ENCODE measurements at places on chromosomes 13 and 19.

GRCh38 chr19:4516199-4516938 is 1.9 kb downstream of the PLIN4 start:
- DNase-seq, result no peak

DNA sequence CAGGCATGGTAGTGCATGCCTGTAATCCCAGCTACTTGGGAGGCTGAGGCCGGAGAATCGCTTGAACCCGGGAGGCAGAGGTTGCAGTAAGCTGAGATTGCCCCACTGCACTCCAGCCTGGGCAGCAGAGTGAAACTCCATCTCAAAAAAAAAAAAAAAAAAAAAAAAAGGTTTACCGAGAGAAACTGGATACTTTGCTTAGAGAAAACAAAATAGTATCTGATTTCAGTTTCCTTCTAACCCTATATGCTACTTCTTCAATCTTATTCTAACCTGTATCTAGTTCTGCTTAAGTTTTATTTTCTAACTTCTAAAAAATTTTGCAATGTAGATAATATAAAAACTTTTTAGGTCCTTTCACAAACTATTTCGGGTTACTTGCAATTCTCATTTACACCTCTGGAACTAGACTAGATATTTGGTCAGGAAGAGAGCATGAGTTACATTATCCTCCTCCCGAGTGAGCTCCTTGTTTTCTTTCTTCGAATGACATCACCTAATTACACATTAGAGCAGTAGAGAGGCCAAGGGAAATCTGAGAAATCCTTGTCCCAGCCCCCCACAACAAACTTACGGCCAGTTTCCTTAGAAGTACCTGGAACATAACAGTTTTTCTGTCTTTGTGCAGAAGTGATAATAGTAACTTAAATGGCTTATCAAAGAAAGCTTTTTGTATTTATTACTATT is 128.9 kb downstream of the B3GLCT start:
- no peak for DNase-seq

- DNase-seq, result no peak
Measured at GRCh38 chr13:101092985-101093384, 323.3 kb downstream of the NALCN start.

- DNase-seq, result no peak
Measured at GRCh38 chr19:2149980-2150793, 1.2 kb downstream of the AP3D1 start.

GRCh38 chr19:1354970-1355567 is 28.6 kb upstream of the NDUFS7 start:
- no peak for DNase-seq

GRCh38 chr19:28730791-28731512 is 482.0 kb downstream of the UQCRFS1 start:
- DNase-seq, result no peak

- no peak for DNase-seq
Measured at GRCh38 chr13:80276371-80277289, 64.3 kb downstream of the SPRY2 start.

- DNase-seq, result no peak
Measured at GRCh38 chr13:95546919-95547318, 5.6 kb upstream of the CLDN10 start.

- no peak for DNase-seq
Measured at GRCh38 chr19:49809160-49809940, 3.7 kb downstream of the FUZ start.

DNA sequence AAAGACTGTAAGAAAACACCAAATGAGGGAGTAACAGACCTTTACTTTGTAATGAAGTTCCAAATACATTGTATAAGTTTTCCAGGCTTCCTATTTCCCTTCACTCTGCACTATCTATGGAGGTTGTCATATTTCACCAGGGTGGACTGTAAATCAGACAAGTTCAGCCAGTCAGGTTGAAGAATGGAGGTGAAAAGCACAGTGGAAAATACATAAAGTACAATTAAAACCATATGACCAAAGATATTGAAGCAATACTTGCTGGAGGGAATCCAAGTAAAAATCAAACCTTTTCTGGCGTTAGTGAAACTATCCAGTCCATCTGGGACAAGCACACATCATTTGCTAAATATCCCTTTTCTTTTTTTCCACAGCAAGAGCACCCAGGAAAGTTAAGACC is 3.2 kb downstream of the LHFPL6 start:
- no peak for DNase-seq

- DNase-seq, result no peak
Measured at GRCh38 chr13:77999746-78000145, 81.1 kb upstream of the EDNRB start.

DNA sequence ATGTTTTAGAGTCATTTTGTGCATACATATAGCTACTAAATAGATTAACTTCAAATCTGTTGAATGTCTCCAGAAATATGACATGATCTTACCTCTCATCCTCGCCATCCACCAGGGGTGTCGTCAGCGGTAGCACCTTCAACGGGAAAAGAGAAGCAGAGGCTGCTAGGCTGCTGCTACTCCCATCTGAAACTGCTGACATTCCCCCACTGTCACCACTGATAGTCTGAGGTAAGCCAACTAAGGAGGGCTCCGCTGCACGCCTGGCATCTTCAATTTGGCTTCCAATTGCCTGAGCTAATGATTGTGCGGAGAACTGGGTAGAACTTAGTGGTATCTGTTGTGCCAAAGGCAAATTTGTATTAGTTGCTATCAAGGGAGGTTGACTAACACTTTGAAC is 3.1 kb downstream of the TSC22D1 start:
- no peak for DNase-seq

DNA sequence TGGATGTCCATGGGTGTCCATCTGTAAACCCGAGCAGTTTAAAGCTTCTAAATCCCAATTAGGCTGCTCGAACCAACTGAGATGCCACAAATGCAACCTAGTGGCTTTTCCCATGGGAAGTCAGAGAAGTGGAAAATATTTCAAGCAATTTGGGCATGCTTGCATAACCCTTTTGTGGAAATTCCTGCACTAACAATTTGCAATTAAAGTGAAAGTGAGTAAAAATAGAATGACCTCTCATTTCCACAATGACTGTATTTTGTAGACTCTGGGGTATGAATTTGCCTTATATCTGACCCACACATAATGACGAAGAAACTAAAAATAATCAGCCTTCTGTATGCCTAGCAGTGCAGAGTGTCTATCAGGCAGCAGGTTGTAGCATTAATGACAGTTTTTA is 91.8 kb upstream of the TSC22D1 start:
- DNase-seq, result no peak

GRCh38 chr13:92362717-92363116 is 863.9 kb upstream of the GPC6 start:
- no peak for DNase-seq

- no peak for DNase-seq
Measured at GRCh38 chr19:39874404-39874803, 28.2 kb upstream of the FBL start.

DNA sequence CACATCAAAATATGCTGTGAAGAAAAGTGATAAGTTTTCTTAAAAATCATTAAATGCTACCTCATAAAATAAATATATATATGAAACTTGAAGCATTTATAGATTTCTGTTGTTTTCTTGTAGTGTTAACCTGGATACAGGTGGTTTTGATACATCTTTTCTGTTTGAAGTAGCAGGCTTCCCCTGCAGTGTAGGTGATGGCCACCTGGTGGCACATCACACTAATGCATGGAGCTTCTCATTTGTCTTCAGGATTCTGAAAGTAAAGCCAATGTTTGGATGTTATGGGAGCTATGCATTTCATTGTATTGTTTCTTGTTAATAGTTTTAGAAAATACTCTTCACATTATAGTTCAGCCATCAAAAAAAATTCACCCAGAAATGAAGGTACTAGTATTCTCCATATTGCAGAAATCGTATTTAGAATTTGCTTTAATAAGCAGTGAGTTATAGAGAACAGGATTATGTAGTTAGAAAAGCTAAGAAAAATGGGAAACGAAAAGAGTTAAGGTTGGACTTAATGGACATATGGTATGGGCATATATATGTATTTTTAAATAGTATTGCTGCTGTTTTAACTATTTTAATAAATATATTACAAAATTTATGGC is 18.7 kb downstream of the GPR180 start:
- DNase-seq, result peak; percentile 15

- DNase-seq, result no peak
Measured at GRCh38 chr19:28027116-28027515, 1185.8 kb downstream of the UQCRFS1 start.

GRCh38 chr13:35502456-35502855 is 26.0 kb upstream of the MAB21L1 start:
- no peak for DNase-seq

GRCh38 chr13:89571676-89572075 is 1775.8 kb upstream of the MIR17HG start:
- DNase-seq, result no peak

GRCh38 chr13:111614009-111614408 is 293.6 kb downstream of the TEX29 start:
- no peak for DNase-seq

GRCh38 chr19:4580021-4580901 is 20.8 kb upstream of the SEMA6B start:
- DNase-seq, result no peak

DNA sequence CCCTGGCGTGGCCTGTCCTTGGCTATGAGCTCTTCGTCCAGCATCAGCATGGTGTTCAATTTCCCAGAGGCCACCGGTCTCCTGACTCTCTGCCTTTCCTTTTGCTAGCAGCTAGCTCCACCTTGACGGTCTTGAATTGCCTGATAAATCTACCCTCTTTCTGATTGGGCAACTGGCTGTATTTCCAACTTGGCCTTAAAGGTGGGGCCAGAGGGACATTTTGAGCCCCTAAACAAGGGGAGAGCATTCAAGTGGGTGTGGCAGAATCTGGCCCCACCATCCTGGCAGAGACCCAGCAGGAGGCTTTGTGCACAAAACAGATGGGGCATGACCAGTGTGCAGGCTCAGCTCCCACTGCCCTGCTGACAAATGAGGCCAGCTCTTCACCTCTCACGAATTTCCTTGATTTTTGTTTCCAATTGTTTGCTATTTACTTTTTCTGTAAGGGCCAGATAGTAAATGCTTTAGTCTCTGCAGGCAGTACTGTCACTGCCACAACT is 148.9 kb upstream of the VSTM2B start:
- DNase-seq, result no peak

GRCh38 chr13:109199280-109199679 is 569.9 kb downstream of the MYO16 start:
- DNase-seq, result no peak

DNA sequence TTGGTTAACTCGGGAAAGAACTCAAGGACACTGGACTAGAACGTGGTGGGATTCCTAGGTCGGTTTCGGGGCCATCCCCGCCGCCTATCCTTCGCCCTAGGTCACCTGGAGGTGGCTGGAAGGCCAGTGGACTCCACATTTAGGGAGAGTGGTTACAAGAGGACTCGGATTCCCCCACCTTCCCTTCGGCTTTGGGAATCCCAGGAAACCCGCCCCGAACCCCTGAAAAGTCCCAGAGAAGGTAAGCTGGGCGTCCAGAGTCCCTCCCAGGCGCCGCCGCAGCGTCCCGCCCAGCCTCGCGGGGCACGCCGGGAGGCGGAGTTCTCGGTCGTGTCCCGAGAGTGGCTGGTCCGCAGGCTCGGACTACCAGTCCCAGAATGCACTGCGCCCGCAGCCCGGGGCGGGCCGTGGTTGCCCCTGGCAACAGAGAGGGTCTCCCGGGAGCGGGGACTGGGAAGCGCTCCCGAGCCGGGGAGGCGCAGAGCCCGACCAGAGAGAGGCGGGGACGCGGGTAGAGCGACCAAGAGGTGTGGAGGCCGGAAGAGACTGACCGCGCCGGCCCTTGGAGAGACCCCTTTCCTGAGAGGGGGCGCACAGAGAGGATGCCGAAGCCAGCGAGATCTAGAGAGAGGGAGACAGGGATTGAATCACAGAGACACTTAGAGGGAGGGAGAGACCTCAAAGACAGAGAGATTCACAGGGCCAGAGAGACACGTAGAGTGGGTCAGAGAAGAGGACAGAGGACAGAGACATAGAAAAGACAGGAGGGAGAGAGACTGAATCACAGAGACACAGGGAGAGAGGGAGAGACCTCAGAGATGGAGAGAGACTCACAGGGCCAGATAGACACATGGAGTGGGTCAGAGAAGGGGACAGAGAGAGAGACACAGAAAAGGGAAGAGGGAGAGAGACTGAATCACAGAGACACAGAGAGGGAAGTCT is 2.6 kb upstream of the PRKCG start:
- DNase-seq, result no peak

- no peak for DNase-seq
Measured at GRCh38 chr19:34692549-34692948, 15.1 kb downstream of the ZNF302 start.

DNA sequence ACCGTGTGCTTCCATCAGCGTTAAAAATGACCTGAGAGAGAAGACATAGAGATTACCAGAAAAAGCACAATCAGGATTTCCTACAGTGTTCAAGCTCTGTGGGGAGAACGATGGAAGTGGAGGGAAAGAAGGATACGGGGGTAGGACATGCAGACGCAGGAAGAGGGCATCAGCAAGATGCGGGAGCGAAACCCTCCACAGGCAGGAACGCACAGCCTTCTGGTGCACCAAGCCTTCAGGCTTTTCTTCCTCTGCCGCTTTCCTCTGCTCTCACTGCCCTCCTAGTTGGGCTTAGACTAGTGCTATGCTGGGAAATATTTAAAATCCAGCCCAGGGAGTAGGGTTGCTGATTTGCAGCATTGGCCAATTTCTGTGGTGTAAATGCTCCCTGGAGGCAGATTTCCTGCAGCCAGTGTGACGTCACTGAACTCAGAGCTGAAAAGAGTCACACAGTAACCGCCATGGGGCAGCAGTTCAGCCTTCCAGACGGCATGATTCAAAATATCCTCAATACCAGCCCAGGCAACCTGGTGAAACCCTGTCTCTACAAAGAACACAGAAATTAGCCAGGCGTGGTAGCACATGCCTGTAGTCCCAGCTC is 205.1 kb upstream of the SOX1 start:
- DNase-seq, result no peak

DNA sequence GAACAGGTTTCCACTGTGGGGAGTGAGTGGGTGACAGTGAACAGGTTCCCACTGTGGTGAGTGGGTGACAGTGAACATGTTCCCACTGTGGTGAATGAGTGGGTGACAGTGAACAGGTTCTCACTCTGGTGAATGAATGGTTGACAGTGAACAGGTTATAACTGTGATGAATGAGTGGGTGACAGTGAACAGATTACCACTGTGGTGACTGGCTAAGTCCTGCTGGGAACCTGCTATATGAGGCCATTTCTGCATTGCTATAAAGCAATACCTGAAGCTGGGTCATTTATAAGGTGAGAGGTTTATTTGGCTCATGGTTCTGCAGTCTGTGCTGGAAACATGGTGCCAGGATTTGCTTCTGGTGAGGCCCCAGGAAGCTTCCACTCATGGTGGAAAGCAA is 637.1 kb downstream of the UQCRFS1 start:
- DNase-seq, result no peak

DNA sequence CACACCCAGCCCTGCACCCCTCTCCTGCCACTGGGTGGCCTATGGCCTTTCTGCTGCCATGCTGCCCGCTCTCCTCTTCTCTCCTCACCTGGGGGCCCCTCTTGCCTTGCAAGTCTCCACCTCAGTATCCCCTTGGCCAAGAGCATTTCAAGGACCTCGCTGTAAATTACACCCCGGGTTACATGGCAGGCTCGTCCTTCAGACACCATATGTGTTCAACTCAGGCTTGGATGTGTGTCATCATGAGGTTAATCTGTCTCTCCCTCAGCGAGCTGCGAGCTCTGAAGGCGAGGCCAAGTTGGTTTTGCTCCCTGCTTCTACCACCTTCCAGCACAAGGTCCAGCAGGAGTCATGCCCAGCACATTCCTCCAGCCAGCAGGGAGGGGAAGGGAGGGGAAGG is 74.8 kb upstream of the TM9SF2 start:
- DNase-seq, result no peak

- DNase-seq, result no peak
Measured at GRCh38 chr19:40800339-40800996, 1.5 kb downstream of the EGLN2 start.

All from NCI-H187 treated with DMSO at 0.1 percent for 48 hours (cell line).